ENCODE measurements at places on chromosomes 13 and 19. TPM values are rescaled to one million over a fixed set of nuclear protein-coding genes. Genes with fewer than 3 reads are reported as not detected.

Gene ZNF547
- 4.9 TPM for total RNA-seq

Gene KLK10
- 2.2 TPM for total RNA-seq

Gene KASH5
- total RNA-seq: not detected

Gene MUC16
- total RNA-seq: 342 TPM

Gene TTC9B
- 0.48 TPM for total RNA-seq

Gene NOP53
- 274 TPM for total RNA-seq

Gene DOCK6
- 58.9 TPM for total RNA-seq

Gene CYP4F11
- not detected for total RNA-seq

Gene CEACAM3
- not detected for total RNA-seq

Gene ARHGAP45
- 2.6 TPM for total RNA-seq

Gene NFIX
- 4.2 TPM for total RNA-seq

Gene PCDH17
- 16.6 TPM for total RNA-seq

Gene NFIC
- total RNA-seq: 17.8 TPM

Gene CCDC122
- 13.1 TPM for total RNA-seq

Gene SLITRK5
- 3.1 TPM for total RNA-seq

Gene PRTN3
- total RNA-seq: not detected

Gene NLRP4
- total RNA-seq: not detected

Gene RFPL4A
- not detected for total RNA-seq

Gene GPR12
- total RNA-seq: 0.14 TPM

Data from type B pancreatic cell (in vitro differentiated cells).